Activated CD8-positive, alpha-beta T cell treated with anti-CD3 and anti-CD28 coated beads for 36 hours (primary cell): ENCODE measurements at places on chromosomes 13 and 19.

DNA sequence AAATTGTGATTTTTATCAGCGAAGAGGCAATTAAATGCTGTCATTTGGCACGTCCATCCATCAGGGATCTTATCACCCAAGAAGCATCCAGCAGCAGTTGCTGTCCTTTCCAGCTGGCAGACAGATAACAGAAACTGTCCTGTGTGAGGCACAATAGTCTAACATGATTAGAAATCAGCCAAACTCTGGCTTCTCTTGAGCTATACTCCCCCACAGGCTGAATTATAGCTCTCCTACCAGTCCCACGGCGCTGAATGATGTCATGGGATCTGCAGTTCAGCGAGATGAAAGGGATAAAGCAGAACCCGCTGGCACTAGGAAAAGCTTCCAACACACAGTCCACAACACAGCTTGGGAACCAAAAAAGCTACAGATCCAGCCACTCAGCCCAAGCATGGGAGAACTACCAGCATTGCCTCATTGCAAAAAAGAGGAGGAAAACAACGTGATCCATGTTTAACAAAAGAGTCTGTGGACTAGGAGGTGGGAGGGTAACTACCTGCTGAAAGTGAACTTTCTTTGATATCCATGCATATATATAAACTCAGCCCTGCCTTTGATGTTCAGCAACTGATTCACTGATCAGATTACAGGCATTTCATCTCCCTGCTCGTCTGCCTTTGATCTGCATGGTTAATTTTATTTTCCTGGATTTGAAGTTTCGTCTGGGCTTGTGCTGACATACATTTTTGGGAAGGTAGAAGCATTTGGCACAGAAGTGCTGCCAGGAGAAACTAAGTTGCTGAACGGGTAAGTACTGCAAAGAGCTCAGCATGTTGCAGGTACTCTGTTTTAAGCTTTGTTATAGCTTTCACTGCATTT is at the start of gene TNFRSF19:
TSS of gene TNFRSF19 (plus strand) at position 314 of the 822 bp plus-strand sequence. CDS start 19,772 bp downstream, outside the sequence.
- no peak for DNase-seq

DNA sequence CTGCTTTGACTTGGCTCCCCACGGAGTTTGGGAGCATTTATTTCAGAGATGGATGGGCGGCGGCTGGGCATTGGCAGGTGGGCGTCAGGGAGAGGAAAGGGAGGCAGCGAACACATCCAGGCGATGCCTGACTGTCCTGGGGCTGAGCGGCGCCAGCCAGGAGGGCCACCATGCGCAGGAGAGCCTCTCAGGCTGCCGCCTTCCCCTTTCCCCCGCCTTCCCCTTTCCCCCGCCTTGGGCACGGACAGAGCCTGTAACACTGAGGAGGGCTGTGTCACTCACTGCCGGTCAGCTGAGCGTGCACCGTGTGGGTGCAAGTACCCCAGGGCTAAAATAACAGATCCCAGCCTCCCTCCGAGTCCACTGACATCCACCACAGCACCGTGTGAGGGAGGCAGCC is 11.4 kb downstream of the MCF2L start:
- DNase-seq = no peak

- DNase-seq = no peak
Observed at GRCh38 chr19:32091241-32091640, 254.2 kb upstream of the ZNF507 start.

GRCh38 chr19:3645067-3645396 is 18.4 kb upstream of the CACTIN start:
- no peak for DNase-seq

DNA sequence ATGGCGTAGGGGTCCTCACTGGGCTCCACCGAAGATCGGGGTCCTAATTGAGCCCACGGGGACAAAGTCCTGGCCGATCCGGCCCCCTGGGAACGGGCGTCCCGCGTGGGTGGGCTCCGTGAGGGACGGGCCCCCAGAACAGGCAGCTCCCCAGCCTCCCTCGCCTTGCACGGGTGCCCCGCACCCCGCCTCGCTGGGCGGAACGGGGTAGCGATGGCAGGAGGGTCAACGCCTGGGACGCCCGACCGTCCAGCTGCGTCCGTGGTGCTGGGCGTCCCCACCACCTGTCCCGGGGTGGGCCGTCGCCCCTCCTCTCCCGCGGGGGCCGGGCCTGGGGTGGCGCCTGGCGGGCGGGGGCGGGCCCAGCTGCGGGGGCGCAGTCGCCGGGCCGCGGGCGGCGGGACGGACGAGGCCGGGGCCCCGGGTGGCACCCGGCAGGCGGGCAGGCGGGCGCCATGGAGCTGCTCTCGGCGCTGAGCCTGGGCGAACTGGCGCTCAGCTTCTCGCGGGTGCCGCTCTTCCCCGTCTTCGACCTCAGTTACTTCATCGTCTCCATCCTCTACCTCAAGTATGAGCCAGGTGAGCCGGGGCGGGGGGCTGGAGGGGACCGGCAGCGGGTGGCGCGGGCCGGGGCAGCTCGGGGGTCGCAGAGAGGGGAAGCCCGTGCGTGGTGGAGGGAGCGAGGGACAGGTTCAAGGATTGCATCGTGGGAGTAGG is at the start of gene TMEM38A:
TSS of gene TMEM38A (plus strand) at position 377 of the 717 bp plus-strand sequence. CDS start at position 456, 79 bp downstream.
- DNase-seq = peak; percentile 27

DNA sequence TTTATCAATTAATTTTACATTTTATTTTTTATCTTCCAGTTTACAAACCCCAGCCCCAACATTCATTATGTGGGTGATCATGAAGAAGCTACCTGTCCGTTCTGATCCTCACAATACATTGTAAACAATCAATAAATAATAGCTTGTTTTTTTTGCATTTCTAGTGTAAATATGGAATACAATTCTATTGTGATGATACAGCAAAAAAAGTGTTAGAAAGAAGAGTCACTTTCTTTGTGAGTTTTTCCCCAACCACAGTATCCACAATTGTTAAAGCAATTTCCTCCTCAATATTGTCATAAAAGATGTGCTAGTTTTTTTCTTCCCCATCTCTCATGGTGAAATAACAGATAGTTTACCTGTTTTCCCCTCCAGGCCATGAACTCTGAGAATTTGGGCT is 30.3 kb upstream of the ZNF835 start:
- DNase-seq = no peak

DNA sequence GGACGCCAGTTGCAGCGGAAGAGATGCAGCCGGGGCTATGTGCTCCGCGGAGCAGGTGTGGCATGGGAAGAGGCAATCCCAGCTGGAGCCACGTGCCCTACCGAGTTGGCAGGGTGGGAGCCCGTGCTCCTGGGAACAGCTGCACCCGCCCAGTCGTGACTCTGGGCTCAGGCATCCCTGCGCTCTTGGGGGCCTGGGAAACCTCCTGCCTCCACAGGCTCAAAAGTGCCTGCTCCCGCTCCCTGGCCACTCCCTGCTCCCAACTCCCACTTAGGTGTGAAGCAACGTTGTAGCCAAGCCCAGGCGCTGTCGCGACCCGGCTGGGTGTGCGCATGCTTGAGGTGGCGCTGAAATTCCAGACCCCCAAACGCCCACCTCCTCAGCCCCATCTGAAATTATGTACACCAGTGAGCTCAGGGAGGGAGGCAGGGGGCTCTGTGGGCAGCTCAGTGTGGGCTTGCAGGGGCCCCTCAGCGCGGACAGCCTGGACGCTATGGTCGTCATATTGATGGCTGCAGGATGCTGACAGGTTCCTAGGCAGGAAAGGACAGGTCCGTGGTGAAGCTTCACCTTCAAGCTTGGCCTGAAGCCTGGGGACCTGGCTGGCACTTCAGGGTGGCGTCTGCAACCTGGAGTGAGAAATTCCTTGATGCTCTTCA is 429.9 kb downstream of the SLITRK1 start:
- no peak for DNase-seq
